ENCODE measurements at places on chromosomes 6 and 20.

GRCh38 chr6:10478187-10479040 lies 42.7 kb upstream of the GCNT2 start:
- no peak for DNase-seq

- DNase-seq = no peak
Observed at GRCh38 chr6:80480421-80481157, 374.1 kb downstream of the BCKDHB start.

- no peak for DNase-seq
Observed at GRCh38 chr6:16043171-16044135, 85.4 kb upstream of the MYLIP start.

- DNase-seq = no peak
Observed at GRCh38 chr6:34538581-34538980, 17.5 kb downstream of the SPDEF start.

GRCh38 chr6:100152201-100152600 lies 158.2 kb upstream of the MCHR2 start:
- no peak for DNase-seq

- DNase-seq = no peak
Observed at GRCh38 chr20:63908008-63908682, 13.2 kb downstream of the DNAJC5 start.

DNA sequence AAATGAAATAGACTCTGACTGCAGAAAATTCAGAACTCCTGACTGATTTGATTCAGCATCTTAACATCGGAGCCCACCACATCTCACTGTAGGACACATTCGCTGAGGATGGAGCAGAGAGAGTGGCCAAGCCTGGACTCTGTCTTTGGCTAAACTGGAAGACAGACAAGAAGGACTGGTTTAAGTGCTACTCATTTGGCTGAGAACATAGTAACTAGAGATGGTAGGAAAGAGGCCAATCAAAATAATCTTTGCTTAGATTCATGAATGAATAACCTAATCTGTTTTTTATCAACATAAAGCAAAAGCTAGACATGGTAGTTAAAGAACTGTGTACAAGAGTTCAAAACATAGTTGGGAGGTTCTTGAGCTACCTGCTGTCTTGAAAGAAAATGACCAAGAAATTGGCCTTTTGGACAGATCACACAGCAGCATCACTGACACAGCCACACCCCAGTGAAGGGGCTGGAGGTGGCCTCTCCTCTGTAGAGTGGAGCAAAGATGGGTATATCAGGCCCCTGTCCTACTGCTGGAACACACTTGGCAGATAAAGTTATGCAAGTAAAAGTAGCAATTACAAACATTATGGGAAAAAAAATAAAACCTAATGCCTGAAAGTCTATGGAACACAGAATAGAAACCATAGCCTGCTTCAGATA lies 87.1 kb upstream of the NT5E start:
- no peak for DNase-seq

- no peak for DNase-seq
Observed at GRCh38 chr20:25076201-25076600, 5.7 kb downstream of the VSX1 start.

GRCh38 chr20:8073024-8073832 lies 53.7 kb upstream of the TMX4 start:
- DNase-seq = no peak

GRCh38 chr20:46400828-46401477 lies 5.5 kb downstream of the ELMO2 start:
- DNase-seq = no peak

- DNase-seq = no peak
Observed at GRCh38 chr6:141133836-141134235, 998.9 kb upstream of the GJE1 start.

DNA sequence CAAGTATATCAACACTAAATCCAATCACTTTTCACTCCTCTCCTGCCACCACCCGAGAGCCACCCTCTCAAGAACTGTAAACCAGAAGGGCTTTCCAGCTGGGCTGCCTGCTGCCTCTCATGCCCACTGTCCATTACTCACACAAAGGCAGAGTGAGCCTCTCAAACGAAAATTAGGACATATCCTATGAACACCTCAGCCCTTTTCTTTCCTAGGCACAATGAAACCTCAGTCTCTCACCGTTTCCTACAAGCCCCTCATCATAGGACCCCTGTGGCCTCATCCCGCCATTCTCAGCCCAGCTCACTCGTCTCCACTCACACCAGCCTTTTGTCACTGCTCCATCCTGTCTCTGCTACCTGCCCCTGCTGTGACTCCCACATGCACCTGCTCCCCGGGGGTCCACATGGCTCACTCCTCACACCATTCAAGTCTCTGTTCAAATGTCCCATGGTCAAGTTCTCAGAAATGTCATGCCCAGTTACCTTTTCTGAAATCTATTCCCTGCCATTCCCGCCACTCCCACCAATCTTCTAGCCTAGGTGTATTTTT lies 7.4 kb downstream of the HLA-F start:
- no peak for DNase-seq

GRCh38 chr20:53243152-53243551 lies 271.0 kb downstream of the TSHZ2 start:
- DNase-seq = no peak

- no peak for DNase-seq
Observed at GRCh38 chr6:579339-579738, 77.6 kb downstream of the HUS1B start.

- DNase-seq = no peak
Observed at GRCh38 chr20:63281742-63282665, 9.4 kb downstream of the ARFGAP1 start.

DNA sequence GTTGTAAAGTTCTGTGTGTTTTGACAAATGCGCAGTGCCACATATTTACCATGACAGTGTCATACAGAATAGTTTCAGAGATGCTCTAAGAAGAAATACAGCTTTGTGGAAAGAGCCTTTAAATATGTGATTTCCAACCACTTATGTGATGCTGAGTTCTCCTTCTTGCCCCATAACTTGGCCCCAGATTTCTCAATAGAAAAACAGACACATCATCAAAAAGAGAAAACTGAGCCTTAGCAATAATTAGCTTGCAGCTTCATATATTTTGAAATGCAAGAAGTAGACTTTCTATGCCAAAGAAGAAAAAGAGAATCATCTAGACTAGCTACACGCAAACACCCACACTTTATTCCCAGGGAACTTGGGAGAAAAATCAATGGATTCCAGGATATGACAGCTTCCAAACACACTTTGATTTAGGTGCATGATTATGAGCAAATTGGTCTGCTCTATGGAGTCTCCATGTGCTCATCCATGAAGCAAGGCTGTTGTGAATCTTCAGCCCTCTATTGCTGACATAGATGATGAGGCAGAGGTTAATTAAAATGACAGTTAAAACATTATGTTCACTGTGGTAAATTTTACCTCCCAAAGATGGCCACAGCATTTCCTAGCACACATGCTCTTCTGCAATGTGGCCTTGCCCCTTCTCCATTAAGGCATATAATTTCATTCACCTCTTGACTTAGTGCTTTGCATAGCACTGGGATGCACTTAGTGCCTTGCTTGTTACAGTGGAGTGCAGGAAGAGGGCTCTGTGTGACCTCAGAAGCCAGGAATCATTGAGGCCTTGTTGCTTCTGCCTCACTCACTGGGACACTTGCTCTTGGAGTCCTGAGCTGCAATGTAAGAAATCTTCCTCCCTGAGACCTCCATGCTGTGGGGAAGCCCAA lies 174.6 kb downstream of the SYNDIG1 start:
- no peak for DNase-seq

- no peak for DNase-seq
Observed at GRCh38 chr6:161549977-161550655, 276.3 kb upstream of the AGPAT4 start.

DNA sequence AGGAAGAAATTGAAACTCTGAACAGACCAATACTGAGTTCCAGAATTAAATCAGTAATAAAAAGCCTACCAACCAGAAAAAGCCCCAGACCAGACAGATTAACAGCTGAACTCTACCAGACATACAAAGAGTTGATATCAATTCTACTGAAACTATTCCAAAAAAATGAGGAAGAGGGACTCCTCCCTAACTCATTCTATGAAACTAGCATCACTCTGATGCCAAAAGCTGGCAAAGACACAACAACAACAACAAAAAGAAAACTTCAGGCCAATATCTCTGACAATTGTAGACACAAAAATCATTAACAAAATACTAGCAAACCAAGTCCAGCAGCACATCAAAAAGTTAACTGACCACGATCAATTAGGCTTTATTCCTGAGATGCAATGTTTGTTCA lies 246.0 kb upstream of the RUNX2 start:
- no peak for DNase-seq

DNA sequence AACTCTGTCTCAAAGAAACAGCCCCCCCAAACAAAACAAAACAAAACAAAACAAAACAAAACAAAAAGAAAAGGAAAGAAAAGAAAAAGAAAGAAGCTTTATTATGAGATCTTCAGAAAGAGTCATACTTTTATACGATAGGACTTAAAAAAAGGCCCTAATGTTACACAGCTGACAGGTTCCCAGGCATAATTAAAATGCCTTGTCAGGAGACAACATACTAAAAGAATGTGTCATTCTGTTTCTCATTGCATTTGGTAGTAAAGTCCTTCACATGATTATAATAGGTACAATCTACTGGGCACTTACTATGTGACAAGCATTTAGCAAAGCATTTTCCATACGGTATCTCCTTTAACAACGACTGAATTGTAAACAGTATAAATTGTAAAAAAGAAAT lies 36.4 kb upstream of the RPN2 start:
- DNase-seq = no peak

DNA sequence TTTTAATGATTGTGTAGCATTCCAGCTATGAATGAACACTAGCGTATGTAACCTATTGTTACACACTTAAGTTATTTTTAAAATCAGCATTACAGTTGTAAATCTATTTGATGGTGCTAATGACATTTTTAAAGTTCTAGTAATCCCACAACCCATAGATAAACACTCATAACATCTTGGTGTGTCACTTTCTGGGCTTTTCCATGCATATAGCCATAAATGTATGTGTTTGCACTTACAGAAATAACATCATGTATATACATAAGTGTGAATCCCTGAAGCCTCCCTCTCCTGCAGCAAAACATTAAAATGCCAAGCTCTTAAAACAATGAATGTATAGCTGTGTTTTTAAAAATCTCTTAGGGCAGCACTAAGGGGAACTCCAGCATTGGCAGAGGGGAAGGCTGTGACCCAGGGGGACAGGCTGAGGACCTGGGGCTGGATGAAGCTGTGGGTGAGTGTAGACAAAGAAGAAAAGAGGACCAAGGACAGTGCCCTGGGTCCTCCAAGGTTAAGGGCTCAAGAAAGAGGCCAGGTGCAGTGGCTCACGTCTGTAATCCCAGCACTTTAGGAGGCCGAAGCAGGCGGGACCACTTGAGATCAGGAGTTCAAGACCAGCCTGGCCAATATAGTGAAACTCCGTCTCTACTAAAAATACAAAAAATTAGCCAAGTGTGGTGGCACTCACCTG lies 929 bp upstream of the CENPB start:
- DNase-seq = no peak

DNA sequence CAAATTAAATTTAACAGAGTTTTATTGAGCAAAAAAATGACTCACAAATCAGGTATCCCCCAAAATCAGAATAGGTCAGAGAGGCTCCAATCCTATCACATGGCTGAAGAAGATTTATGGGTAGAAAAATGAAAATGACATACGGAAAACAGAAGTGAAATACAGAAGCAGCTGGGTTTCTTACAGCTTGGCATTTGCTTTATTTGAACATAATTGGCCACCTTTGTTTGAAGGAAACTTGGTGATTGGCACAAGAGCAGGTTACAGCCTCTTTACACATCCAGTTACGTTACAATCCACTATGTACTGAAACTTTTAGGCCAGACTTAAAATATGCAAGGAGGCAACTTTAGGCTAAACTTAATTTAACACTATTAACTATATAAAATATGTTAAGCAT lies 11.7 kb upstream of the TREM2 start:
- DNase-seq = no peak

GRCh38 chr6:90294614-90294988 lies 2.0 kb downstream of the BACH2 start:
- DNase-seq = no peak

DNA sequence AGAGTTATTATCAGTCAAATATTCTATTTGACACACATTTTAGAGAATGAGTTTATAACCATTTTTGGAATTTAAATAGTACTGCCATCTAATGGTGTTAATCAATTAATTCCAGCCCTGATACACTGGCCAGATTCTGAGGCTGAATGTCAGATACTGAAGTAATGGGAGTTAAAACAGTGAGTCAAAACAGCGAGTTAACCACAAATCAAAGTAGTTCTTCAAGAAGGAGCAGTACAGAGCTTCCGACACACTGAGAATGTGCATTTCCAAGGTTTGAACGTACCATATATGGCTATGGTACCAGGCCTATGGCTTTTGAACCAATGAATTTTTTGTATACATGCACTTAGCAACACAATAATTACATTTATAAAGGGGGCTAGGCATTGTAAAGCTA lies 11.3 kb upstream of the CEP43 start:
- DNase-seq = no peak

GRCh38 chr6:157779705-157780604 lies 43.1 kb upstream of the SNX9 start:
- no peak for DNase-seq

DNA sequence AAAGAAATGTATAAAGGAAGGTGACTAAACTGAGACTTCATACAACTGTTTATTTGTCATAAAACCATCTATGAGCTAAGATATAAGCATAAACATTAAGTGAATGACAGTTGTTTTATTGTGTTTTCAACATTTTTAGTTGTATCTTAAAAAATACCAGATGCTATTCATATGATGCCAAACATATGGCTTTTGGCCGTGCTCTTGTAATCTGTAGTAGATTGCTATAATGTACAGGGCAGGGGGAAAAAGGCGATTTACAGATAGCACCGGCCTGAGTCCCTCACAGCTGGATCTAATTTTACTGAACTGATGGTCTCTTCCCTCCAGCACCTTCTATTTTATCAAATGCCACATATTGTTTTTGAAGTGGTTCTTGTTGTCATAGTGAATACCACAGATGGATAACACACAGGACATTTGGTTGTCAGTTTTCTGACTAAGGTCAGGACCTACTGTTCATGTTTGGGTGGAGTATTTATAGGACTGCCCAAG lies 48.2 kb downstream of the CENPW start:
- no peak for DNase-seq

DNA sequence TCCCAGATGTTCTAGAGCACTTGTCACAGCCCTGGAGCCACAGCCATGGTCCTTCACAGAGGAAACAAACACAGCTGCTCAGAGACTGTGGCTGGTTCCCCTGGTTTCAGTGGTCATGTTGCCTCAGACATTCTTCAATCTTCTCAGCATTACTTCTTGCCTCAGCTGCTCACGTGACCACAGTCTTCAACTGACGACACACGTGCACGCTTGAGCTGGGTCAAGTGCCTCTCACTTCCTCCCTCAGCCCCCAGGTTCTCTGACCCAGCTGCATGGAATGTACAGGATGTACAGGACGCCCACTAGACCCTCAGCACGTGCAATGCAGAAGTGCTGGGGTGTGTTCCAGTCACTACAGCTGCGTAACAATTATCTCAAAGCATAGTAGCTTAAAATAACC lies 159.8 kb upstream of the GGTLC1 start:
- DNase-seq = no peak

- DNase-seq = no peak
Observed at GRCh38 chr20:38156888-38157634, 8.0 kb downstream of the TGM2 start.
